ENCODE measurements at places on chromosomes 5 and 9.

- no peak for DNase-seq
Measured at GRCh38 chr5:29197631-29198454, 1995.6 kb upstream of the CDH6 start.

DNA sequence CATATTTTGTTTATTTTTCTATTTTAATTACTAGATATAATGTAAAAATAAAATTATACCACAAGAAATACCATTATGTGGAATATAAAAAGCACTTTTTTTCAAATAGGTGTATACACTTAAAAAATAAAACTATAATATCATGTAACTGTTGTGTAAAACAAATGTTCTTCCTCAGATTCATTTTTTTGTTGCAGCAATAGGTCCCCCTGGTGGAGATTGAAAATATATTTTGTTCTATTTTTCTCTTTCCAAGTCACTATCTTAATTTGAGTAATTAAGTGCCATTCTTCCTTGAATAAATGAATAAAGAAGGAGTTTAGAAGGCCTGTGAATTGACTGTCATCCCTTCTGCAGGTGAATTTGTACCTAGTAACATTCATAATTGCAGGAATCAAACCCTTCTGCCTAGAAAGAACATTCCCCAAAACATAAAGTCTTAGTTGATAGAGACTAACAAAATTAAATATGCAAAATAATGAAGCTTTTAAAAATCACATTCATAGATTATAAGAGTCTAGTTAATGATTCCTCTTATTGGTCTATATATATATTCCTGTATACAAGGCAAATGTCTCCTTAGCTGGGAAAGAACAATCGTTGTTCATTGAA is 23.4 kb downstream of the CETN3 start:
- DNase-seq = no peak

- peak; percentile 52 for DNase-seq
Measured at GRCh38 chr5:64944868-64945267, 176.1 kb downstream of the CWC27 start.

GRCh38 chr9:113993838-113994540 is 84.1 kb downstream of the AMBP start:
- peak; percentile 48 for DNase-seq

- no peak for DNase-seq
Measured at GRCh38 chr5:90909101-90909503, 350.5 kb downstream of the ADGRV1 start.

GRCh38 chr5:93454896-93455295 is 126.1 kb downstream of the NR2F1-AS1 start:
- DNase-seq = peak; percentile 80

DNA sequence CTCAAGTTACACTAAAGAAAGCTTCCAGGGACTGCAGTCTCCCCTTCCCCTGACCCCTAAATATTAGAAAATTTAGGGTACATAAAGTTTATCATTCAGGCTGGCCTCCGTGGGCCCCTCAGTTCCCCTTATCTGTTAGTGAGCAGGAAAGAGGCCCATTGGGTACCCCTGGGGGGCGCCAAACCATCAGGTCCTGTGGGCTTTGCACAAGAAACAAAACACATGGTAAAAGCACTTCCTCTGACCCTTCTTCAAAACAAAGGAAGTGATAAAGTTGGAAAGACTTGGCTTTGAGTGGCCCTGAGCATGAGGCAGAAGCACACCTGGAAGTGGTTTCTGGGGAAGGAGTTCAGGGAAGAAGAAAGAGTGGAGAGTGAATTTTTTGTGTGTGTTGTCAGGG is 213.0 kb downstream of the SMARCA2 start:
- DNase-seq = no peak

- DNase-seq = no peak
Measured at GRCh38 chr9:87372356-87372851, 125.3 kb upstream of the DAPK1 start.

DNA sequence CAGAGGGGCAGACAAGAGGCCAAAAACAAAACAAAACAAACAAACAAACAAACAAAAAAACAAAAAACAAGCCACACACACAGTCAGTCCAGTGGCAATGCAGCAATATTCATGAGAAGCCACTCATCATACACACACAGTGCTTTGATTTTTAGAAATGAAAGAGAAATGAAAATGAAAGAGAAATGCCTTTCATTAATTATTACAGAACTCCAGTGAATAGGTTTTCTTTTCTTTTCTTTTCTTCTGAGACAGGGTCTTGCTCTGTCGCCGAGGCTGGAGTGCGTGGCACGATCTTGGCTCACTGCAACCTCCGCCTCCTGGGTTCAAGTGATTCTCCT is 36.9 kb downstream of the SPRY4 start:
- no peak for DNase-seq

DNA sequence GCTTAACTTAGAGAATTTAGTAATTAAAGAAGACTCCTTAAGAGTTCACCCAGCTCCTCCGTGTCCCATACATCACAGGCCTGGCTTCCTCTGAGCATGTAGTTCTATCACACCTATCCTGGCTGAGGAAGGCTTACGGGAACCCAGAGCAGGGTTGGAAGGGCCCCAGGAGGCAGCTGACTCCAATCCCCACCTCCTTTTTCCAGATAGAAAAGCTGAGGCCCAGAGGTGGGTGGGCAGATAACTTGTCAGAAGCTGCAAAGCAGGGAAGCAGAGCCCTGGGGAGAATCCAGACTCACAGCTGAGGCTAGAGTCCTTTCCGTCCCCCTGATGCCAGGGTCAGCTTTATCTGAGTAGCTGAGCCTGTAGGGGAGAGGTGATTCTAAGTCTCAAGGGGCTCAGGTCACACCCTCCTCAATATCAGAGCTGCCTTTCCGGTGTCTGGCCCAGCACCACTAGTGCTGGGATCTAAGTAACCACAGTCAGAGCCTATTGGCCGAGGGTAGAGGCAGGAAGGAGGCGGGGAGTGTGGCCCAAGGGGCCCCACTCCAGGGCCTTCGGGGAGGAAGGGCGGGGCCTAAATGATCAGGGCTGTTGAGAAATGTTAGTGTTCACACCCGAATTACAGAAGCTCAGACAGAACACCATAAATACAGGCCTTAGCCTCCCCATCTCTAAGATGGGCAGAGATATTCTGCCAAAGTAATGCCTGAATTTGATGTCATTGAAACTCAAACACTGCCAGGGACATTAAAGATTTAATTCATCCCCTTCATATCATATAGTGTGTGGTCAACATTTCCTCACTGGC is 9.9 kb downstream of the CCDC69 start:
- no peak for DNase-seq

DNA sequence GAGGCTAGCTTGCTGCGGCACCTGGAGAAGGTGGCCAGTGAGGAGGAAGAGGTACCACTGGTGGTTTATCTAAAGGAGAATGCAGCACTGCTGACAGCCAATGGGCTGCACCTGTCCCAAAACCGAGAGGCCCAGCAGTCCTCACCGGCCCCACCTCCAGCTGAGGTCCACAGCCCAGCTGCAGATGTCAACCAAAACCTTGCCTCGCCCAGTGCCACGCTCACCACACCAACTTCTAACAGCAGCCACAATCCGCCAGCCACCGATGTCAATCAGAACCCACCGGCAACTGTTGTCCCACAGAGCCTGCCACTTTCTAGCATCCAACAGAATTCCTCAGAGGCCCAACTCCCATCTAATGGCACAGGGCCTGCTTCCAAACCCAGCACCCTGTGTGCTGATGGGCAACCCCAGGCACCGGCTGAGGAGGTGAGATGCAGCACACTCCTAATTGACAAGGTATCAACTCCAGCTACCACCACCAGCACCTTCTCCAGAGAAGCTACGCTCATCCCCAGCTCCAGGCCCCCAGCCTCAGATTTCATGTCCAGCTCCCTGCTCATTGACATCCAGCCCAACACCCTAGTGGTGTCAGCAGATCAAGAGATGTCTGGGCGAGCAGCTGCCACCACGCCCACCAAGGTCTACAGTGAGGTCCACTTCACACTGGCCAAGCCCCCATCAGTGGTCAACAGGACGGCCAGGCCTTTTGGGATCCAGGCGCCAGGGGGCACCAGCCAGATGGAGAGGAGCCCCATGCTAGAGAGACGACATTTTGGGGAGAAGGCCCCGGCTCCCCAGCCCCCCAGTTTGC is 8.0 kb downstream of the SYNPO start:
- no peak for DNase-seq

DNA sequence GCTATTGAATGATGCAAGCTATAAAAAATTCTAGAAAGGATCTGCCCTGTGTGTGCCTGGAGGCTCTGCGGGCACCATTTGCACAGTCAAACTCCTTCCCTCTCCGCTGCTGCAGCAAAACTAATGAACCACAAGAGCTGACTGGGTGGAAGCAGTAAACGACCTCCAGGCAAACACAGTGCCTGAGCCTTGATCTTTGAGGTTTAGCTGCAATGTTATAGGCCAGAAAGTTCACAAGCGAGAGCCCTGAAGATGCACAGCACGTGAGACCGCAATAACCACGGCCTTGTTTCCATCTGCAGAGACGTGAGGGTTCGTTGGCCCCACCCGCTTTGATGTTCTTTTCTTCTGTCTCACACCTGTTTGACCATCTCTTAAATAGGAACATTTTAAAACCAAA is 69.2 kb upstream of the S1PR3 start:
- no peak for DNase-seq

DNA sequence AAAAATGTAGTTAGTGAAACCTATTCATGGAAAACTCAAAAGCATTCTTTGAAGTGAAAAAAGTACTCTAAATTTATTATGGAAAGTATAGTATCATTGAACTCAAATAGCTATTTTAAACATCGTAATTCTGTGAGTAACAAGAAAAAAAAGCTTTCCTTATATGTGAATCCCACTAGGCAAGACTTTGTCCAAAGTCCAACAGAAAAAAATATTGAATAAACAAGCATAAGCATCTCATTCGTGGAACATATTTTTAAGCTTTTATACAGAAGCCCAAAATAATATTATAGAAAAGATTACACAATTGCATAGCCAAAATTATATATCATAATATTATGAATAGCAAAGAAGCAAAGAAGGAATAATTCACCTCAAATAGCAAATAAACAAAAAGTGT is 79.4 kb upstream of the IFNE start:
- DNase-seq = no peak

GRCh38 chr5:158798140-158798539 is 301.6 kb downstream of the EBF1 start:
- no peak for DNase-seq

DNA sequence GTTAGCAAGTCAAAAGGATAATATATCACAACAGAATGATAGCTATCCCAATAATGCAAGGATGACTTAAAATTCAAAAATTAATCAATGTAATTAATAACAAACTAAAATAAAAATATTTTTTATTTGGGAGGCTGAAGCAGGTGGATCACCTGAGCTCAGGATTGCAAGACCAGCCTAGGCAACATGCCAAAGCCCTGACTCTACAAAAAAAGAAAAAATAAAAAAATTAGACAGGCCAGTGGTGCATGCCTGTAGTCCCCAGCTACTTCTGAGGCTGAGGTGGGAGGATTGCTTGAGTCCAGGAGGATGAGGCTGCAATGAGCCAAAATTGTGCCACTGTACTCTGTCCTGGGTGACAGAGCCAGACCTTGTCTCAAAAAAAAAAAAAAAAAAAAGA is 399.3 kb downstream of the ADGRV1 start:
- DNase-seq = no peak

DNA sequence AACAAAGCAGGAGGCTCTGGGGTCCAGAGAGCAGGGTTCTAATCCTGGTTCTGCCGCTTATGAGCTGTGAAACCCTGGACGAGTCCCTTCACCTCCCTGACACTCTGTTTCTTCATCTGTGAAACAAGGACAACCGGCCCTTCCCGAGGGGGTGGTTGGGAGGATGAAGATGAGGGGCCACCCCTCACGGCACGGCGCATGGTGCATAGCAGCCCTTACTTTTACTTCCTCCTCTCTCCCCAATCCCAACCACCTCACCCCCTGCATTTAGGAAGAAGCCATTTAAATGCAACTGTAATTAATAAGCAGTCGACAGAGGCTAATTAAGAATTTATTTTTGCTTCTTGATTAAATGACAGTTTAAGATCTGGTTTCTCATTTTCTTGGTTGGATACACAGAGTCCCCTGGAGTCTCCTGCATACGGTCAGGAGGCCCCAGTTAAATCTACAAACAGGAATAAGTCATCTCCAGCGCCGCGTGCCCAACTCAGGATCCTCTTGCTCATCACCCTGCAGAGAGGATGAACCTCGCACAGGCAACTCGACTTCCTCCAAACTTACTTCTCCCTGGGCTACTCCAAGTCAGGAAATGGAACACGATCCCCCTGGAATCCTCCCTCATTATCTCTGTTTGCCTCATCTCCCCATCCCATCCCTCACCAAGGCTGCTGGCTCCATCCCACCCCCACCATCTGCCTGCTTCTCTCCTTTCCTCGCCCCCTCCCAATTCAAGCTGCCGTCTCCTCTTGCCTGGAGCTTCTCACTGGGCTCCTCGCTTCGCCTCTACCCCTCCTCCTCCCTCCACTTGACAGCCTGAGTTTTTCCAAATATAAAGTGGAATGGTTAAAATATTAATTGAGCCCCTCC is 95.9 kb downstream of the HRH2 start:
- DNase-seq = no peak

GRCh38 chr5:100647461-100648230 is 112.5 kb downstream of the FAM174A start:
- peak; percentile 39 for DNase-seq

GRCh38 chr9:136024696-136025316 is 63.6 kb upstream of the UBAC1 start:
- DNase-seq = no peak

DNA sequence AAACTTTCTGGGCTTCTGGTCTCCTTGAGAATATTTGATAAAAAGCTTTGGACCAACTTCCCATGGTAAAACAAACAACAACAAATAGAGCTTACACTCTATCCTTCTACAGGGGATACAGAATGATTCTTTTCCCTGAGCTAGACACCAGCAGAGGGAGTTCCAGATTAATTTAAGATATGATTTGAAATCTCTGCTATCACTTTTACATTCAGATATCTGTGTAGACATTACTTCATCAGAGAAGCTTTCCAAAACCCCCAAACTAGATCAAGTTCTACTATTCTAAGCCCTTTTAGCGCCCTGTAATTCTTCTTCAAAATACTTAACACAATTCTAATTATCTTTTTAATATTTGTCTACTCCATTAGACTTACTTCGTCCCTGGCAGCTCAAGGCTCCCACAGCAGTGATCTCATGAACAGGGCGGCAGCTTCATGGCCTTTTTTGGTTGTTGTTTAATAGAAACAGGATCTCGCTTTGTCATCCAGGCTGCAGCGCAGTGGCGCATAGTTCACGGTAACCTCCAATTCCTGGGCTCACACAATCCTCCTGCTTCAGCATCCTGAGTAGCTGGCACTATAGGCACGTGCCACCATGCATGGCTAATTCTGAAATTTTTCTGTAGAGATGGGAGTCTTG is 955 bp upstream of the GALNT12 start:
- DNase-seq = no peak

- peak; percentile 42 for DNase-seq
Measured at GRCh38 chr9:3455094-3455493, 70.7 kb downstream of the RFX3 start.

GRCh38 chr9:121700165-121700831 is 48.9 kb downstream of the DAB2IP start:
- DNase-seq = peak; percentile 99

- DNase-seq = no peak
Measured at GRCh38 chr9:94528886-94529285, 26.0 kb upstream of the PCAT7 start.

- DNase-seq = no peak
Measured at GRCh38 chr5:77776554-77777206, 541 bp upstream of the TBCA start.

- no peak for DNase-seq
Measured at GRCh38 chr9:71824257-71824656, 55.9 kb upstream of the CEMIP2 start.

Measured in mammary epithelial cell (primary cell).